Activated naive CD4-positive, alpha-beta T cell treated with anti-CD3 and anti-CD28 coated beads for 36 hours (primary cell): ENCODE measurements at places on chromosomes 5 and 9. TPM values are rescaled to one million over a fixed set of nuclear protein-coding genes. Genes with fewer than 3 reads are reported as not detected.

GRCh38 chr5:143600396-143601075, 197.1 kb upstream of the NR3C1 start:
- peaks cover 9% of the 10 kb centered on the region for H3K27me3 ChIP-seq
- H3K27ac ChIP-seq = no peak overlapping the region
- H3K4me3 ChIP-seq = no peak overlapping the region
- no peak for DNase-seq

- H3K36me3 ChIP-seq = peaks cover 13% of the 10 kb centered on the region
- H3K27me3 ChIP-seq = no peaks in the 10 kb centered on the region
- peak; percentile 91 for DNase-seq
- H3K27ac ChIP-seq = peak within 1 kb of the TSS; percentile 94
- peaks cover 37% of the 10 kb centered on the region for H3K4me1 ChIP-seq
Measured at GRCh38 chr5:138352071-138352721, at the start of gene KDM3B. Gene KDM3B, plus strand, starts transcription at chr5:138352685. Its CDS starts 111 bp downstream, at chr5:138352796.

DNA sequence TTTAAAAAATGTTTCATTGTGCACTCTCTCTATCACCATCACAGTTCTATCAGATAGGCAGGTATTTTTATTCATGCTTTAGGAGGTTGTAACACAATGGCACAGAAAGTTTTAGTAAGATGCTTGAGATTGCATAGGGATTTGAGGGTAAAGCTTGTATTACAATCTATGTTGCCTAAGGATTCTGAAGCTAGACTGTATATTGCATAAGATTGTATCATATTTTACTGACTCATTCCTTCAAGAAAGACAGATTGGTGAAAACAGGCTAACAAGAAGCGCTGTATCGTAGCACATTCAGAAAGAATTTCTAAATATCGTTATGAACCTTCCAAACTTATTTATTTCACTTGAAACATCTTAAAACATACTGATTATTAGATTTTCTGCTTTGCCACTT, 577.7 kb downstream of the EBF1 start:
- DNase-seq = no peak
- H3K36me3 ChIP-seq = no peaks in the 10 kb centered on the region
- H3K4me3 ChIP-seq = no peak overlapping the region
- peaks cover 5% of the 10 kb centered on the region for H3K4me1 ChIP-seq
- H3K27ac ChIP-seq = no peak overlapping the region
- H3K27me3 ChIP-seq = no peaks in the 10 kb centered on the region

DNA sequence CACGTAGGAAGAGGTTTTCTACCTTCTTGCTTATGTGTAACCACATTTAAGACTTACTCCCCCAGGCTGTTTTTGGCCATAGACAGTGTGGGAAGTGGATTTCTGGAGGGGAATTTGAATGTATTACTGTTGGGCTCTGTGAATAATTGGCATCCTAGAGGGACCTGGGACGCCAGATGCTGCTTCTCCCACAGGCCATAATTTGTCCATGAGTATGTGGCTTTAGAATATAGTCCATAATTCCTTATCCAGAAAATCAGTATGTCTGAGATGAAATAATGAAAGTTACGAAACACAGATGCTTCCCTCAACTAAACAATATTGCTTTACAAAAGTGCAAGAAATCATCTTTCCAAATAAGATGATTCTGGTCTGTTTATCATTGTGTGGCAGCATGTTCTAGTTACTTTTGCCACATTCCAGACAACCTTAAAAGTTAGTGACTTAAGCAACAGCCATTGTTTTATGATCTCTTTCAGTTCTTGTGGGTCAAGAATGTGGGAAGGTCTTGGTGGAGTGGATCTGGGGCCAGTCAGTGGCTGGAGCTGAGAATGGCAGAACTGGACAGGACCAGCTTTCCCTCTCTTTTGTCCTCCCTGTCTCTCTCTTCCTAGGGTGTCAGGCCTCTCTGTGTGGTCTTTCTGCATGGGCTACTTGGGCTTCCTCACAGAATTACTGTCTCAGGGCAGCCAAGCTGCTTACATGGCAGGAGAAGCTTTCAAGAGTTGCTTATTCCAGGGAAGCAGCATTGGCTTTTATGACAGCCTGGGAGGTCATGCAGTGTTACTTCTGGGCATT, 79.4 kb downstream of the FBXL7 start:
- H3K4me1 ChIP-seq = no peaks in the 10 kb centered on the region
- H3K4me3 ChIP-seq = no peak overlapping the region
- H3K36me3 ChIP-seq = no peaks in the 10 kb centered on the region
- no peak overlapping the region for H3K27ac ChIP-seq
- H3K27me3 ChIP-seq = no peaks in the 10 kb centered on the region

DNA sequence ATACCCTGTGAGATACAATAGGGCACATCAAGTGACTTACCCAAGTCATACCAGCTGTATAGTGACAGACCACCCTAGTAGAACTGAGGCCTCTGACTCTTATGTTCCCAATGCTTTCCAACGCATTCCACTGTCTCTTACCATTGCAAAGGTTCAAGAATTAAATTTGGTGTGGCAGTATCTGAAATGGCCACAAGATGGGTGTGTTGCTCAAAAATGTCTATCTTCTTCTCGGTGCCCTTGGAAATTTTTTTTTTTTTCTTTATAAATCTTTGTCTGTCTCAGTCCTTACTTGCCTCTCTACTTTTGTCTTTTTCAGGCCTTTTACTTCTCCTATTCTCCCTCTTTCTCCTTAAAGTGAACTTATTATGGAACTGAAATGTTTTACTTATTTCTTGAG, 48.4 kb downstream of the GPR21 start:
- peak; percentile 34 for DNase-seq
- H3K4me1 ChIP-seq = no peaks in the 10 kb centered on the region
- no peak overlapping the region for H3K4me3 ChIP-seq
- H3K36me3 ChIP-seq = peaks cover 9% of the 10 kb centered on the region

DNA sequence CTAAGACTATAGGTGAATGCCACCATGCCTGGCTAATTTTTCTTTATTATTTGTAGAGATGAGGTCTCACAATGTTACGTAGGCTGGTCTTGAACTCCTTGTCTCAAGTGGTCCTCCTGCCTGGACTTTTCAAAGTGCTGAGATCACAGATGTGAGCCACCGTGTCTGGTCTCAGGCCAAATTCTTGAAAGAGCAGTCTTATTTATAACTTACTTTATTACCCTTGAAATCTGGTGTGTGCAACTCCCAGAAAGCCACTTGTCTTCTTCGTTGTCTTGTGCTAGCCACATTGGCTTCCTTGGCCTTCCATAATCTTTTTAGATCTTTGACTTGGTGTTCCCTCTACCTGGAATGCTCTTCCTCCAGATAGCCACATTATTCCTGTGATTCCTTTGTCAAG, 50.1 kb downstream of the CTNNA1 start:
- no peaks in the 10 kb centered on the region for H3K36me3 ChIP-seq
- DNase-seq = no peak
- peaks cover 38% of the 10 kb centered on the region for H3K27me3 ChIP-seq
- H3K27ac ChIP-seq = no peak overlapping the region
- H3K4me3 ChIP-seq = no peak overlapping the region

The SLC6A18 gene
- total RNA-seq = not detected

The NOTCH1 gene
- total RNA-seq = 71.4 TPM

The SEMA4D gene
- total RNA-seq = 160 TPM
